ENCODE measurements at places on chromosomes 5 and 9. TPM values are rescaled to one million over a fixed set of nuclear protein-coding genes. Genes with fewer than 3 reads are reported as not detected.

GRCh38 chr9:103533318-103533717, 538.2 kb downstream of the CYLC2 start:
- no peaks in the 10 kb centered on the region for H3K27me3 ChIP-seq
- no peak overlapping the region for H3K4me3 ChIP-seq
- DNase-seq = no peak
- H3K4me1 ChIP-seq = no peaks in the 10 kb centered on the region
- no peak overlapping the region for H3K27ac ChIP-seq
- no peaks in the 10 kb centered on the region for H3K36me3 ChIP-seq

EQTN gene
- 0.10 TPM for polyA plus RNA-seq

CXCL14 gene
- polyA plus RNA-seq = 70.0 TPM

DNA sequence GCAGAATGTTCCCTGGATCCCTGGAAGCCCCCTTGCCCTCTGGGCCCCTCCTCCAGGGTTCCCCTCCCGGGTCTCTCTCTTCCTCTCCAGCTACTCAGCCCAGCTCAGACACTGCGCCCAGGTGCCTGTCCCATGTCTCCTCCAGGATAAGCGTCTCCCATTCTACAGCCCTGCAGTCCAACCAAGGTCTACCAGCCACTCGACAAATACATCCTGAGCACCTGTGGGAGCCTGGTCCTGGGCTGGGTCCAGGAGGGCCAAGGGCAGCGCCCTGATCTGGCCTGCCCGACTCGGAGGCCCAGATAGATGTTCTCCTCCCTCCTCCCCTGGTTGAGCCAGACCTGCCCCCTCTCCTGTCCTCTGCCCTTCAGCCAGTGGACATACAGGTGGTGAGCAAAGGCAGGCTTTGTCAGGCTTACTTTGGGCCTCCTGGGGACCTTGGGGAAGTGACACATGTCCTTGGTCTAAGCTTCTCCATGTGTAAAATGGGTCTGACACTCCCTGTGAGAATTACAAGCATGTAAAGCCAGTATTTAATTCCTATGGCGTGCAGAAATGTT, 1.4 kb downstream of the FLT4 start:
- DNase-seq = no peak
- peaks cover 47% of the 10 kb centered on the region for H3K27me3 ChIP-seq
- H3K4me1 ChIP-seq = no peaks in the 10 kb centered on the region
- H3K36me3 ChIP-seq = no peaks in the 10 kb centered on the region
- no peak overlapping the region for H3K27ac ChIP-seq

DNA sequence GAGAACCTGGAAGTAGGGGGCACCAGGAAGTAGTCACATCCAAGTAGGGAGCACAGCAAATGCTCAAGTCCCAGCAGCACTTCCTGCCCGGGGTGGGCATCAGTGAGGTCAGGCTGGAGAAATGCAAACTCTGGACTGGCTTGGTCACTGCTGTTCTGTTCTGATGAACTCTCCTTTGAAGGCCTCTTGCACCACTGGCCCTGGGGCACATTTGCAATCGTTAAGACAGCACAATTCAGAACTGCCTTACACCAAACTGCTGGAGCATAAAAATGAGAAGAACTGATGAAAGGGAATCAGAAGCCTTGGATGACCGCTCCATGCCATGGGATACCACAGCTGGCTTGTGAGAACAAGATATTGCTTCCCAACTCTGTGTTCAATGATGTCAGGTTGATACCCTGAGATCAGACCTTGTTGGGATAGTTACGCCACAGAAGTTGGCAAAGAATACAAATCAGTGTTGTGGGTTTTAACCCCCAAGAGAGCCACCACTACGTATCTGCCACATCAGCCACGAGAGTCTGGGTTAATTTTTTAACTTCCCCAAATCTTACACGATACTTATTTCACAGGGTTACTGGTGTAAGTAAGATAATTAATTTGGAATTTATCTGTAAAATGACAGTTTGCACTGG, 42.3 kb upstream of the ZSWIM6 start:
- H3K4me3 ChIP-seq = no peak overlapping the region
- H3K36me3 ChIP-seq = no peaks in the 10 kb centered on the region
- H3K27ac ChIP-seq = no peak overlapping the region
- H3K27me3 ChIP-seq = no peaks in the 10 kb centered on the region
- DNase-seq = no peak

DNA sequence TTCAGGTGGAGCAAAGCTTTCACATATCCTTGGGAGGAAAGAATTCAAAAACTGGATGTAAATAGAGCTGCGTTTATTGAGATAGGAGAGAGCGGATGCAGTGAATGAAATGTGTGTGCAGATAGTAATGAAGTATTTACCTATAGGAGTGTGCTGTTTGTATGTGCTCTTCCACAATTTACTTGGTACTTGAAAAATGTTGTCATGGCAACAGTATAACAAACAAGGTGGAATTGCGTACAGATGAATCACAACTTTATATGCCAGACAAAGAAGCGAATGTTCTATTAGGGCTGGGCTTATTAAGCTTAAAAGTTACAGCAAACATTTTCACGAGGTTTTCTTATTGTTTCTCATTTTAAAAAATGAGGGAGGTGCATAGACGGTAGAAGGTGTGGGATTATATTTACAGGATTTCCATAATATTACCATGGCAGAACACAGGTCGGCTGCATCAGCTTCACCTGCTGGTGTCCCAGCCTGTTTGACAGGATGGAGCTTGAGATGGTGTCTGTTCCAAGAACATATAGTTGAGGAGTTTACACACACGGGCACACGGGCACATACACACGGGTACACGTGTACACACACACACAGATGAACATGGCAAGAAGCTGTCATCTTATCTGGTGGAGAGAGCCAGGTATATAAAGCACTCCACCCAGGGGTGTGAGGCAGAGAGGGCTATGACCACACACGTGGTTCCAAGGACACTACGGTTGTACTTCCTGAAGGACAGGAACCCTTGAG, 155.7 kb downstream of the RMI1 start:
- no peaks in the 10 kb centered on the region for H3K27me3 ChIP-seq
- no peak overlapping the region for H3K27ac ChIP-seq
- no peak overlapping the region for H3K4me3 ChIP-seq
- H3K4me1 ChIP-seq = peaks cover 9% of the 10 kb centered on the region
- DNase-seq = peak; percentile 78
- no peaks in the 10 kb centered on the region for H3K36me3 ChIP-seq

MCTP1 gene
- 0.22 TPM for polyA plus RNA-seq

DNA sequence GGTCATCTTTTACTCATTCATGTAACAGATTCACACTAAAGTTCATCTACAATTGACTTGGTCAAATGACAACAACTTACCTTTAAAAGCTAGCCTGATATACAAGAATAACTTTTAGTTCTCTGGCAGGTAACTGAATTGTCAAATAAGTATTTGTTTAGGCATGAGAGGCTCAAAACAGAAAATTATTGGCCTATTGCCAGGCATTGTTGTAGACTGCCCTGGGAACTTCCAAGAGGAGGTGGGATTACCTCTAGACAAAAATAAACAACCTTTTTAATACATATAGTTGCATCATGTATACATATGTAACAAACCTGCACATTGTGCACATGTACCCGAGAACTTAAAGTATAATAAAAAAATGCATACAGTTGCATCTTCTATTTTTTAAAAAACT, 18.2 kb upstream of the SLCO4C1 start:
- H3K27me3 ChIP-seq = no peaks in the 10 kb centered on the region
- H3K36me3 ChIP-seq = no peaks in the 10 kb centered on the region
- no peak for DNase-seq
- no peak overlapping the region for H3K27ac ChIP-seq
- no peak overlapping the region for H3K4me3 ChIP-seq

GRCh38 chr5:146703499-146703898, 175.1 kb downstream of the PPP2R2B start:
- no peak overlapping the region for H3K4me3 ChIP-seq
- DNase-seq = no peak
- H3K27ac ChIP-seq = no peak overlapping the region
- no peaks in the 10 kb centered on the region for H3K36me3 ChIP-seq
- no peaks in the 10 kb centered on the region for H3K4me1 ChIP-seq
- H3K27me3 ChIP-seq = no peaks in the 10 kb centered on the region

TMOD1 gene
- 9.9 TPM for polyA plus RNA-seq

GRCh38 chr5:59354811-59355210, 538.7 kb downstream of the PDE4D start:
- no peak for DNase-seq
- no peaks in the 10 kb centered on the region for H3K27me3 ChIP-seq
- no peaks in the 10 kb centered on the region for H3K4me1 ChIP-seq
- no peak overlapping the region for H3K27ac ChIP-seq
- no peak overlapping the region for H3K4me3 ChIP-seq

- H3K4me1 ChIP-seq = no peaks in the 10 kb centered on the region
- no peaks in the 10 kb centered on the region for H3K36me3 ChIP-seq
- DNase-seq = peak; percentile 73
- H3K27me3 ChIP-seq = no peaks in the 10 kb centered on the region
Observed at GRCh38 chr5:178331491-178331996, 98.9 kb upstream of the PHYKPL start.

GRCh38 chr9:133004091-133004998, 25.9 kb downstream of the GFI1B start:
- no peaks in the 10 kb centered on the region for H3K4me1 ChIP-seq
- DNase-seq = no peak
- no peak overlapping the region for H3K4me3 ChIP-seq

DNA sequence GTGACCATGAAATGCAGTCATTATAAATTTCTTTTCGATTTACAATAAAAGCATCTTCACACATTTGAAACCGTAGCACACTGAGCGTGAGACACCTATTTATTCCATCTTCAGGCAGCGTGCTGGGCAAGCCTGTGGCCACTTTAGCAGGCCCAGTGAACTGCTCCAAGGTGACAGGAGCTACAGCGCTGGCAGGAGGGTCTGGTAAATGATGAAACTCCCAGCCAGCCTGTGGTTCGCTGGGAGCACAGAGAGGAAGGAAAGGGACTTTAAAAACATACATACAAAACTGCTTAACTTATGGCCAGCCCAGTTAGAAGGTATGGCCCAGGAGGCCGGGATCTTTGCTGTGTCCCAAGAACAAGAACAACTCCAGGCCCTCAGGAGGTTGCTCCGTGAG, 5.1 kb downstream of the RAPGEF1 start:
- H3K4me3 ChIP-seq = no peak overlapping the region
- no peaks in the 10 kb centered on the region for H3K36me3 ChIP-seq
- peak overlapping the region; percentile 70 for H3K27ac ChIP-seq
- peaks cover 48% of the 10 kb centered on the region for H3K4me1 ChIP-seq
